Eye (tissue), 1 donor: ENCODE measurements at places on chromosomes 3 and 15.

GRCh38 chr15:29665444-29666003 lies 156.7 kb downstream of the TJP1 start:
- no peak for DNase-seq

GRCh38 chr3:122942937-122943827 lies 84.4 kb downstream of the SEMA5B start:
- DNase-seq, result peak; percentile 86

GRCh38 chr3:60893946-60894345 lies 357.3 kb downstream of the FHIT start:
- DNase-seq, result no peak

- no peak for DNase-seq
These were observed 125.2 kb downstream of the CNTN3 start for GRCh38 chr3:74489050-74489792.

GRCh38 chr15:55007561-55007960 lies 189.2 kb downstream of the RSL24D1 start:
- no peak for DNase-seq

- peak; percentile 92 for DNase-seq
These were observed 140.1 kb downstream of the SMAD6 start for GRCh38 chr15:66841953-66842681.

DNA sequence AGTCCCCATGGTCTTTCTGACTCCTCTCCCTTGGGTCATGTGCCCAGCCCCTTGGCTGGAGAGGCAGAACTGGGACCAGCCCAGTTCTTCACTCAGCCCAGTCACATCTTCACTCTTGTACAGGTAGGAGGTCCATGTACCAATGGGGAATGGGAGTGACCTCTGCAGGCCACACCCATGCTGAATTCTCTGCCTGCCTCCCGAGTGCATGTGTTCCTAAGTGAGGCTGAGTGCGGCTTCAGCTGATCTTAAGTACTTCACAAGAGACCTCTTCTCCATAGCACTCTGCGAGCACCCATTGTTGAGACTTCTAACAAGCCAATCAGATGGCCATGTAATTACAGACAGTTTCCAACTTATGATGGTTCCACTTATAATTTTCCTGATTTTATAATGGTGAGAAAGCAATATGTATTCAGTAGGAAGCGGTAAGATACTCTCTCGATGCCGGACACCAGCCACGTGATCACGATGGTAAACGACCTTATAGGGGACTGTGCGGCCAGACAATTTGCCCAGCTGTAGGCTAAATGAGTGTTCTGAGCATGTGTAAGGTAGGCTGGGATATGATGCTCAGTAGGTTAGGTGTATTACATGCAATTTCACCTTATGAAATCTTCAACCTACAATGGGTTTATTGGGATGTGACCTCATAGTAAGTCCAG lies 112.1 kb downstream of the KLF13 start:
- no peak for DNase-seq

GRCh38 chr15:100784493-100785180 lies 95.0 kb upstream of the ALDH1A3 start:
- DNase-seq, result no peak

DNA sequence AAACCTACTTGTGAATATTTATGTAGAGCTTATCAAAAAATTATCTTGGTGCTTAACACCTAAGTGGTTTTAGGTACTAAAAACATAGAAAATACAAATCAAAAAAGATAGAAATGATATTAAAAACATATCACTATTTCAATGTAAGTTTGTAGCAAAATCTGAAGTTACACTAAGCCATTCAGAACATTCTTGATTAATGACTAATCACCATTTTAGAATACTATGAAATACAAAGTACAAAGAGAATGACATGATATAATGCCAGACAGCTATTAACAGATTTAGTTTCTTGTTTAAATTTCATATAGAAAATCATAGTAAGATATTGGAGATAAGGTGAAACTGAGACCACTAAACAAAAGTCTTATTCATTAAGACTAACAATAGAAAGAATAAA lies 169.7 kb upstream of the AGTR1 start:
- no peak for DNase-seq

- no peak for DNase-seq
These were observed 224.2 kb upstream of the CFAP20DC start for GRCh38 chr3:59273976-59274375.
